ENCODE measurements at places on chromosomes 16 and 17. TPM values are rescaled to one million over a fixed set of nuclear protein-coding genes. Genes with fewer than 3 reads are reported as not detected.

- DNase-seq: no peak
Observed at GRCh38 chr17:10031606-10032005, 126.5 kb upstream of the RCVRN start.

- DNase-seq: no peak
Observed at GRCh38 chr17:15891318-15891717, 53.6 kb upstream of the ADORA2B start.

GRCh38 chr17:2101448-2102257 lies 46.8 kb downstream of the HIC1 start:
- DNase-seq: peak; percentile 52

- DNase-seq: no peak
Observed at GRCh38 chr17:13740686-13741085, 139.0 kb upstream of the HS3ST3A1 start.

DNA sequence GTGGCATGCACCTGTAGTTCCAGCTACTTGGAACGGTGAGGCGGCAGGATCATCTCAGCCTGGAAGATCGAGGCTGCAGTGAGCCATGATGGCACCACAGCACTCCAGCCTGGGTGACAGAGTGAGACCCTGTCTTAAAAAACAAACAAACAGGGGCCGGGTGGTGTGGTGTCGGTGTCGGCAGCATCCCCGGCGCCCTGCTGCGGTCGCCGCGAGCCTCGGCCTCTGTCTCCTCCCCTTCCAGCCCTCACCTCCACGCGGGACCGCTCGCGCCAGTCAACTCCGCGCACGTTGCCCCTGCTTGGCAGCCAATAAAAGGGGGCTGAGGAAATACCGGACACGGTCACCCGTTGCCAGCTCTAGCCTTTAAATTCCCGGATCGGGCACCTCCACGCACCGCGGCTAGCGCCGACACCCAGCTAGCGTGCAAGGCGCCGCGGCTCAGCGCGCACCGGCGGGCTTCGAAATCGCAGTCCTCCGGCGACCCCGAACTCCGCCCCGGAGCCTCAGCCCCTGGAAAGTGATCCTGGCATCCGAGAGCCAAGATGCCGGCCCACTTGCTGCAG lies 204.7 kb downstream of the CDRT15L2 start:
- no peak for DNase-seq

- no peak for DNase-seq
Observed at GRCh38 chr16:66605979-66606751, 1.7 kb downstream of the CMTM3 start.

- DNase-seq: no peak
Observed at GRCh38 chr16:86388976-86389375, 121.4 kb upstream of the FOXF1 start.

DNA sequence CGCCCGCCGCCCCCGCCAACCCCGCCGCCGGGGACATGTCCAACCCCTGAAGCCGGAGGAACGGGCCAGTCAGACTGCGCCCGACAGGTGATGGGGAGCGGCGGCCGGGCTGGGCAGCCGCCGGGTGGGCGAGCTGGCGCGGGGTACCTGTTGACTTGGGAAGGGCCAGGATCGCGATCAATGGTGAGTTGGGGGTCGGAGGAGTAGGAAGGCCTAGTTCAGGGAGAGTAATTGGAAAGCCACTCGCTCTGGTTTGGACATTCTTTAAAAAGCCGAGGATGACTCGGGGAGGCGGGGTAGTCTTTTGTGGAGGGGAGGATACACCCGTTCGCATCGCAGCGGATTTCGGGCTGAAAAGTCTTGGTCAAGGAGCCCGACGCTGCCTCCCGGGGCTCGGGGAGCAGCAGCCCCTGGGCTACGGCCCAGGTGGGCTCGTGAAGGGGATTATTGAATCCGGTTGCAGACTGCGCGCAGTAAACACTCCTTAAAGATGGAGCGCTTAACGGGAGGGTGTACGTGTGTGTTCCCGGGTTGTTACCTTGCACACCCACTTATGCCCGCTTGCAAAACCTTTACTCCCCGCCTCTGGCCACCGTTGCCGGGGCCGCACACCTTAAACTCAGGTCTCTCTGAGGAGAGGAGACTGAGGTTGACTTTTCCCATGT lies 123.8 kb downstream of the GOSR1 start:
- DNase-seq: no peak

- no peak for DNase-seq
Observed at GRCh38 chr16:71258372-71258771, 27.9 kb upstream of the HYDIN start.

DNA sequence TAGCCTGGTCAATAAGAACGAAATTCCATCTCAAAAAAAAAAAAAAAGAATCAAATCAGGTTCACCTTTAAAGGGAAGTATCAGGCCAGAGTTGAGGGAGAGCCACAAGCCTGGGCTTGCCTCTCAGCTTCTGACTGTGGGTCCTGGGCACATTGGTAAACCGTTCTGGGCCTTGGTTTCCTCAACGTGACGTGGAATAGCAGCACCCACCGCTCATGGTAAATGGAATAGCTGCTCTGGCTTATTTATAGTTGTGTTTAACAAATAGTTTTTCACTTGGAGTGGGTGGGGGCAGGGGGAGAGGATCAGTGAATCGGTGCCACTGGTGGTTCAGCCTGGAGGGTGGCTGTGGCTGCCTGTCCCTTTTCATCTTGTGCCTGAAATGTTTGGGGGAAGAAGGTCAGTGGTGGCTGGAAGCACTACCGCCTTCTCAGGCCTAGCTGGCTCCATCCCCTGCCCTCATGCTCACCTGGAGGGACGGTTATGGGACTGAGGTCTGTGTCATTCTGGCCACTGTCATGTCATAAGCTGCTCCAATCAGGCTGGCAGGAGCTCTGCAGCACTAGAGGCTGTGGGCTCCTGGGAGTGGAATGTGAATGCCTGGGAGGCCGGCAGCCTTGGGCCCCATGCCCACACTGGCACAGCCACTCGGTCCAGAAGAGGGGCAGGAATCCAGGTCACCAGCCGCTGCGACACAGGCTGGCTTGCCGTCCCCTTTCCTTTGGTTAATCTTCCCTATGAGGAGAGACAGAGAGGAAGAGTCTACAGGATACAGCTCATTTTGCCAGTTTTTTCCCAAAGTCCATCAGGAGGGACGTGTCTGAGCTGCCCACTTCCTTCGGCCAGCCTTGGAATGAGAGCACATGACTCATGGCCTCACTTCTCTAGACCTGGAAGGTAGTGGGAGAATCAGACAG lies 27.0 kb downstream of the CCR7 start:
- no peak for DNase-seq

DNA sequence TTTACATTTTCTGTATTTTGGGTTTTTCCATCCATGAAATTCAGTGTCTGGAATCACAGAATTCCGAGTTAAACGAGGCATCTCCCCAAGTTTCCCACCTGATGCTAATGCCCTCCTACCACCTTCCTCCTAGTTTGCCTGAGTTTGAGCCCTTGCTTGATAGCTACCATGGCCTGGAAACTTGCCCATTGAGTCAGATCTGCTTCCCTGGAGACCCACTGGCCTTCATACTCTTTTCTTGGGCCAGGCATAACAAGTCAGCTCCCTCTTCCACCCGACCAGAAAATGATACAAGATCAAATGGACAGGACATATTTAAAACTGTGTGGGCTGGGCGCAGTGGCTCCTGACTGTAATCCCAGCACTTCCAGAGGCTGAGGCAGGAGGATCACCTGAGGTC lies 10.2 kb downstream of the SETD1A start:
- DNase-seq: no peak

GRCh38 chr16:2950773-2951172 lies 13.3 kb upstream of the KREMEN2 start:
- no peak for DNase-seq

MAP2K6 gene
- 2.0 TPM for total RNA-seq

DOC2B gene
- 2.0 TPM for total RNA-seq

All from lower leg skin (tissue), 4 donors.